Lung microvascular endothelial cell (primary cell): ENCODE measurements at places on chromosomes 1 and 21.
A peak's percentile ranks its signal among the peaks of the same experiment; 100 is the strongest.

GRCh38 chr1:40825996-40826395 lies 36.2 kb downstream of the CITED4 start:
- DNase-seq: no peak

DNA sequence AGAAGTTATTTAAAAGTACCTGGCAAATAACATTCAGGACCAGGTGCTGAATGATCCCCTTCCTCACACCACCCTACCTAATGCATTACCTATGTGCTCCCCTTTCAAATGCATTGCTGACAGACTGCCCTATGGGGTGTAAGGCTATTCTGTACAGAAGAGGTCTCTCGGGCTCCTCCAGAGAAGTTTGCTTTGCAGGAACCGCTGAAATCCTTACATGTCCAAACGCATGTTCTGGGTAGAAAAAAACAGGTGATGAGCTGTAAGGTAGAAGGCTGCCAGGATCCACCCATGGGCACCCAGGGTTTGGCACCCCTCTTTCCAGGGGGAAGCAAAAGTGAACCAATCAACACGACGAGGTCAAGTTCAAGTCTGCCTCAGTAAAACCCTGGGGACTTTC lies 58.3 kb upstream of the TARBP1 start:
- DNase-seq: no peak

- DNase-seq: no peak
Measured at GRCh38 chr1:84582802-84583587, 8.8 kb upstream of the CTBS start.

DNA sequence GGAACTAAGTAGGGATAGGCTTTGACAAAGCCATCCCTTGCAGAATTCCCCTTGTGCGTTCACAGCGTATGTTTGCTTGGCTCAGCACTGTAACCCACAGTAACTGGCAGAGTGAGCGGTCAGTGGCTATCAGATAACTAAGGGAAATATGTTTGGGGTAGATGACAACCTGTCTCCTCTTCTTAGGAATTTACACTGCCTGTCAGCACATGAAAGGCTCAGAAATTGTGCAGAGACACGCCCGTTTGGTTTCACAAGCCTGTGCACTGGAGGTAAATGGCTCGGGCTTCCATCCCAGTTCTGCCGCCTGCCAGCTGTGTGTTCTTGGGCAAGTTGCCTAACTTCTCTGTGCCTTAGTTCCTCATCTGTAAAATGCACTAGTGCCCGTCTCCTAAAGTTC lies 101.2 kb downstream of the PRDM2 start:
- DNase-seq: no peak

DNA sequence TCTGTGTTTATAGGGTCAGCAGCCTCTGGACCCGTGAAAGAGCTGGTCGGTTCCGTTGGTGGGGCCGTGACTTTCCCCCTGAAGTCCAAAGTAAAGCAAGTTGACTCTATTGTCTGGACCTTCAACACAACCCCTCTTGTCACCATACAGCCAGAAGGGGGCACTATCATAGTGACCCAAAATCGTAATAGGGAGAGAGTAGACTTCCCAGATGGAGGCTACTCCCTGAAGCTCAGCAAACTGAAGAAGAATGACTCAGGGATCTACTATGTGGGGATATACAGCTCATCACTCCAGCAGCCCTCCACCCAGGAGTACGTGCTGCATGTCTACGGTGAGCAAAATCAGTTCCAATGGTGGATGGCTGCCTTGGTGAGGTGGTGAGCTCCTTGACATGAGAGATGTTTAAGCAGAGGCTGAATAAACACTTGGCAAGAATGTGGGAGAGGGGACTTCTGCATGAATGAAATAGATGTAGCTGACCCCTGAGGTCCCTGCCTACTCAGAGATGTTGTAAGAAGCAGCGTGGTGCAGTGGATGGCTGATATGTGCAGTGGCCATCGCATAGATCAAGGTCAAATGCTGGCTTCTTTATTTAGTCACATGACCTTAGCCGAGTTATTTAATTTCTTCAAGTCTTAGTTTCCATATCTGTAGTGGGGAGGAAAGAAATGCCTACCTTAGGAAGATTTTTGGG lies 9.3 kb downstream of the SLAMF7 start:
- DNase-seq: no peak

DNA sequence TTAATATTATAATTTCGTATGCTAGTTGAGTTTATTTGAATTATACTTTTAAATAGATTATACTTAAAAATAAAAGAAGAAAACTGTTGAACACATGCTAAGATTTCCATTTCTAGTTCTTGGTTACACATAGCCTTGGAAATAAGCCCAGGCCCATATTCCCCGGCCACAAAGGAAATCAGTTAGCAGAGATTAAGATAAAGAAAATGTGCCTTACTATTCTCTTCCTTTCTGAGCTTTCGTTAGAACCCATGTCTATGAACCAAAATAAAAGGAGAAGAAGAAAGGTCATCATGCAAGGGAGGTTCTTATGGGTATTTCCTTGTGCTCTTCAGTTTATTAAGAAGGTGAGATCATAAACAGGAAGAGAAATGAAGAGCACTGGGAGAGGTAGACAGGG lies 32.3 kb upstream of the CRP start:
- DNase-seq: peak; percentile 45

DNA sequence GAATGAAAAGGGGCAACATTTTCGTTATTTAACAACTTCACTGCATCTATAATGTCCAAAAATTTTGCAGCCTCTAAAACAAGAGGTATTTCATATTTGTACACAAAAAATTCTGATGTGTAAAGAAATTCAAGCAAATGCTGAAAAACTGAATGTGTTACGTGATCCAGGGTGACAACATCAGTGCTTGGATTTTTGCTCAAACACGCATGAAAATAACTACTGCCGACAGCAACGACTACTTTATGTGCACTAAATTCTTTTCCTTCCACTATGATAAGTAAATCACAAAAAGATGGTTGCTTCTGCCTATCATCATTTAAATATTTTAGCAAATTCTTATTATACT lies 53.4 kb upstream of the ASPM start:
- DNase-seq: no peak

GRCh38 chr1:13829152-13829769 lies 129.3 kb downstream of the PRDM2 start:
- DNase-seq: no peak

- peak; percentile 88 for DNase-seq
Measured at GRCh38 chr1:154324669-154325582, at the start of gene ATP8B2. TSS of gene ATP8B2 (plus strand) at chr1:154325525. CDS start at chr1:154328142, 2,617 bp downstream.

DNA sequence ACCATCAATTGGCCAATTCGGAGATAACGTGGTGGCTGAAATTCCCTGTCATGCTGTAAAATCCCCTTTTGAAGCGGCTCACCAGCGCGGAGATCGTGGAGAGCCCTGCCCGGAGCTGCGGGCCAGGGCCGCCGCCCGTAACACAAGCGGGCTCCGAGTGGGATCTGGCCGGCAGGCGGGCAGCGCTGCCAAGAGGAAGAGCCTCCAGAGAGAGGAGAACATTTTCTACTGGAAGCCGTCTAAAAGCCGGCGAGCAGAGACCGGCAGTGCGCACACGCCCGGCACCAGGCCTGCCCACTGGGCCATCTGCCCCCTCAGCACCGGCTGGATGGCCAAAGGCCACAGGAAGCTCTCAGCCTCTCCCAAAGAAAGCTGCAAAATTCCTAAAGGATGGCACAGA lies 15.5 kb downstream of the SSBP3 start:
- no peak for DNase-seq
